ENCODE measurements at places on chromosomes 6 and 20.

DNA sequence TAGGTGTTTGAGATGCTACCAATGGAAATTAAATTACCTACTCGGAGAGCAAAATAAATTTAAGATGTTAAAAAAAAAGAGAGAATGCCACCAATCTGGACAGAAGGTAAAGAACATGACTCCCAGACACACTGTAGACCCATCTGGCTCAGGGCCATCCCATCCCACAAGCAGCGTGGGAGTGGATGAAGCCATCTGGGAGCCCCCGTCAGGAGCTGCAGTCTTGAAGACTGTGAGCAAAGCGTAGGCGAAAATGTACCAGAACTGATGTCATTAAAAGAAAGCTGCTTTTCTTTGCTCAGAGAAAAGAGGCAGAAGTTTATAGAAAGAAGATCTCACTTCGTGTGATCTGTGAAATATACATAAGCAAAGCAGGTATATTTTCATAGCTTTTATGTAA lies 815.7 kb downstream of the QKI start:
- DNase-seq: no peak

DNA sequence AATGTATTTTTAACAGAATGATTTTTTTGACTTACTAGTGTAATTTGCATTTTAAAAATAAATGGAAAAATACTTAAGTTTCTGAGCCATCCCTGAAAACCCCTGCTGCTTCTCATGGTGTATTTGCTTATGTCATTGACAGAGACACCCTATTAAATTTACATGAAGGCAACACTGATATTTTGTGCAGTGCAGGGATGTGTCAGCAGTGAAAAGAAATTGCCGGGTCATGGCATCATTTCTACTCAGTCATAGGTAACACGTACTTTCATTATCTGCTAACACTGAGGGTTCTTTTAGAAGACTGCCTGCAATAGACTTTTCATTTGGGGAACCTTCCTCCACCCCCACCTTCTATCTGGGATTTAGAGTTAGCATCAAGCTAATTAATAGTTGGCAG lies 136.7 kb upstream of the RNF217 start:
- no peak for DNase-seq

DNA sequence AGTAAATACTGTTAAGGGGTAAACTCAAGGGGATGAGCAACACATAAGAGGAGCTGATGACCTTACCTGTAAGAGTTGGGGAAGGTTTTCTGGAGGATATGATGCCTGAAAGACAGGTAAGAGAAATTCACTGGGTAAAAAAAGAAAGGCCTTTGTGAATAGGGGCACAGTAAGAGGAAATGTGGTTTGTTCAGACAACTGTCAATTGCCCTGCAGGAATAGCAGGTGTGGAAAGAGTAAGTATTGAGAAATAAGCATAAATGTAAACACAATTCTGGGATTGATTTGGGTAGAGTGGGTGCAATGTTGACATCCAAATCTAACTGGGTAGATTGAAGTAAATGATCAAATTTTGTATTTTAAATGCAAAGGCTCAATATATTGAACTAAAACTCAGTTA lies 670.0 kb downstream of the DHX35 start:
- DNase-seq: no peak

DNA sequence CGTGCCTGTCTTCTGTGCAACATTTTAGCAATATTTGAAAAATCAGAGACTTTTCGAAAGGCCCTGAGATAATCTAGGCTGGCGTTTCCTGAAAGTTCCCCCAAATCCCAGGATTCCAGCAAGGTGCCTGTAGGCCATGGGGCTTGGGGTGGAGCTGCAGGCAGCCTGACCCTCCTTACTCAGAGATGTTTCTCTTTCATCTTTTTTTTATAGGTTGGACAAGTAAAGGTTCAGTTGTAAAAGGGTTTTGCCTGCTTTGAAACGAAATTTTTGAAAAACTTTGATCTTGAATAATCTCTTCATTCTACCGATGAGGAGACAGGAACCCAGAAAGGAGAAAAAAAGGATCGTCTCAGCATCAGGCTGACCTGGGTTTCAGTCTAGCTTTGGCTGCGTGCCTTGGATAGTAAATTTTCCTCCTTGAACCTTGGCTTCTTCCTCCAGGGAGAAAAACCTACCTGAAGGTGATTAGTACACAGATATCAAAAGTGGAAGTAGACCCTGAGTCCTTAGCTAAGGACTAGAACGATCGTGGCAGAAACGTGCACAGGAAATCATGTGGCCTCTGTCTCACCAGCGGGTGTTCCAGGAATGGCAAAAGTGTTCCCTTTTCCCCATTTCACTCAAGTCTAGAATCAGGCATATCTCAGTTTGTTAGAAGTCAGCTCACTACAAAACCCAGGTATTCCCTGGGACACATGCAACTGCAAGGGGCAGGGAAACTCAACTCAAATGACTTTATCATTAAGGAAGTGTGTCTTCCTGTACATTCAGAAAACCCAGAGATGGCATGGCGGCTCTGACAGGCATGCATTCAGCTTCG lies 128.2 kb upstream of the PTPN1 start:
- DNase-seq: peak; percentile 16

- DNase-seq: no peak
Measured at GRCh38 chr20:8933381-8933807, 135.5 kb upstream of the PLCB4 start.

- DNase-seq: no peak
Measured at GRCh38 chr6:153207617-153208016, 76.5 kb upstream of the RGS17 start.

GRCh38 chr20:1119128-1119505 lies 715 bp downstream of the PSMF1 start:
- no peak for DNase-seq

DNA sequence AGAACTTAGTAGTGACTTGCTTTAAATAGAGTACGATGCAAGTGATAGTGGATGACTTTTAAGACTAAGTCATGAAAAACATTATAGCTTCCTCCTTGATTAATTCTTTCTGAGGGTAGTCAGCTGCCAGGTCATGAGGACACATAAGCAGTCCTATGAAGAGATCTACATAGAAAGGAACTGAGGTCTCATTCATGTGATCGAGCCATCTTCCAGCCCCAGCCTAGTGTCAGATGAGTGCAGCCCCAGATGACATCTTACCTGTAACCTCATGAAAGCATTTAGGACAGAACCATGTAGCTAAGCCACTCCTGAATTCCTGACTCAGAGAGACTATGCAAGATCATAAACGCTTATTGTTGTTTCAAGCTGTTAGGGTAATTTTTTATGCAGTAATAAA lies 67.7 kb downstream of the AK9 start:
- DNase-seq: no peak

DNA sequence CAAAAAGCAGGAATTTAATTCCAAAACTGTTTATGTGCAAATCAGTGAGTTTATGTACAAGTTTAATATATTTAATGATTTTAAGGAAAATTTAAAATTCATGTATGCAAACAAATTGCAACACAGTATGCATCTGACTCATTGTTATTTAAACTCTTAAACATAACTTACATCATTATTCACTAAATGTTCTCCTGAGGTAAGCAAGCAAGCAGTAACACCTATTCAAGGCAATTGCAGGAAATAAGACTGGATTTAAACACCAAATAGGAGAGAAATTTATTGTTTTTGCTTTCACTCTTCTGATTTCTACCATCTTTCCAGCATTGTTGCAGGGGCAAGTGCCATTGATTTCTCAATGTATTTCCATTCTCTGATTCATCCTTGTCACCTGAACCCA lies 239.5 kb downstream of the TFAP2A start:
- DNase-seq: no peak

DNA sequence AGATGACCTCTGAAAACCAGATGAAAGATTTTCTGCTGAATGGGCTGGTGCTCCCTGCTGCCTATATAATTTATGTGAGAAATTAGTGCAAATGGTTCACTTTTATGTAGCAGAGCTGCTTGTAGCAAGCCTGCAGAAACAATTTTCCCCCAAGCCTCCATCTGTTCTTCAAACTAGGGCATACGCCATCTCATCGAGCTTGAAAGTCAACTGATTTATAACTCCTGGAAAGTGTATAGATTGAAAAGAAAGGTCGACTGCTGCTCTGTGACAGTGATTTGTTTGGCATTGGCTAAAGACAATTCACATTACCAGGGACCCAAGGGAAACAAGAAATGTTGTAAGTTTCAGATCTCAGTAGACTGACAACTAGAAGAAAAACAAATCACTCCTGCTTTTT lies 93.3 kb downstream of the PACRG start:
- DNase-seq: no peak

DNA sequence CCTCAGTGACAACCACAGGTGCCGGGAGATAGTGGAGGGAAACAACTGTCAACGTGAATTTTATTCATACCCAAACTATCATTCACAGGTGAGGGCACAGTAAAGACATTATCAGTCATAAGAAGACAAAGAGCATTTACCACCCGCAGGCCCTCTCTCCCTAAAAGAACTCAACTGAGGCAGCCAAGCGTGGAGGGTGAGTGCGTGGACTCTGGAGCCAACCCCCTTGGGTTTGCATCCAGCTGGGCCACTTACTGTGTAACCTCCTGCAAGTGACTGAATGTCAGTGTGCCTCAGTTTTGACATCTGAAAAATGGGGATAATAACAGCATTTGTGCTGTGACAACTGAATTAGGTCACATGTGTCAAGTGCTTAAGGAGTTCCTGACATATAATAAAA lies 70.6 kb upstream of the KCNK16 start:
- DNase-seq: no peak

GRCh38 chr6:7859591-7859990 lies 51.0 kb downstream of the TXNDC5 start:
- DNase-seq: no peak

DNA sequence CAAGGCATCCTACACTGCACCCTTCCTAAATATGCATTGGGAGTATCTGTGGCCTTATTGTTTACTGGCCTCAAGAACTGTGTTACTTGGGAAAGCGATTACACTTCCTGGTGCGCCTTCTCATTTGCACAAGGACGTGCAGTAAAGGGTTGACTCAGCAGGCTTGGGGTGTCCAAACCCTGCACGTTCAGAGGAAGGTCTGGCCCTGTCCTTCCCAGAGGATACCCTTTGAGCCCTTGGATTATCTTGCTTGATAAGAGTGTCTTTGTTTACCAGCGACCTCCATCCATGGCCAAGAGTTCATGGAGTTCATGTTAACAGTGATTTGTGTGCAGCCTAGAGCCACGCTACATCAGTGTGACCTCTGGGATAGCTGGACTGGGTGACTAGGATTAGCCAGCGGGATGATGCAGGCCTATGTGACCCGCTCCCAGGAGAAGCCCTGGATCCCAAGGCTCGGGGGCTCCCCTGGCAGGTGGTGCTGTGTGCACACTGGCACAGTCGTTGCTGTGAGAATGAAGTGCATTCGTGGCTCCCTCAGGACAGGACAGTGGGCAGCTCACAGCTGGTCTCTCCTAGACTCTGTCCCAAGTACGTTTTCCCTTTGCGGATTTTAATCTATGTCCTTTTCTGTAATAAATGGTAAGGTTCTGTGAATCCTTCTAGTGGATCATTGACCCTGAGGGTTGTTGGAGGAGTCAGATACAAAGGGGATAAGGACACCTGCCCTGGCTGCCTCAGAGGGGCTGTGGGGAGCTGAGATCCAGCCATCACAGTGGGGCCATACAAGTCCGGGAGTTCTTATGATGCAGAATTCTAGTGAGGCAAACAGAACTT lies 73.5 kb downstream of the TTLL2 start:
- DNase-seq: no peak

DNA sequence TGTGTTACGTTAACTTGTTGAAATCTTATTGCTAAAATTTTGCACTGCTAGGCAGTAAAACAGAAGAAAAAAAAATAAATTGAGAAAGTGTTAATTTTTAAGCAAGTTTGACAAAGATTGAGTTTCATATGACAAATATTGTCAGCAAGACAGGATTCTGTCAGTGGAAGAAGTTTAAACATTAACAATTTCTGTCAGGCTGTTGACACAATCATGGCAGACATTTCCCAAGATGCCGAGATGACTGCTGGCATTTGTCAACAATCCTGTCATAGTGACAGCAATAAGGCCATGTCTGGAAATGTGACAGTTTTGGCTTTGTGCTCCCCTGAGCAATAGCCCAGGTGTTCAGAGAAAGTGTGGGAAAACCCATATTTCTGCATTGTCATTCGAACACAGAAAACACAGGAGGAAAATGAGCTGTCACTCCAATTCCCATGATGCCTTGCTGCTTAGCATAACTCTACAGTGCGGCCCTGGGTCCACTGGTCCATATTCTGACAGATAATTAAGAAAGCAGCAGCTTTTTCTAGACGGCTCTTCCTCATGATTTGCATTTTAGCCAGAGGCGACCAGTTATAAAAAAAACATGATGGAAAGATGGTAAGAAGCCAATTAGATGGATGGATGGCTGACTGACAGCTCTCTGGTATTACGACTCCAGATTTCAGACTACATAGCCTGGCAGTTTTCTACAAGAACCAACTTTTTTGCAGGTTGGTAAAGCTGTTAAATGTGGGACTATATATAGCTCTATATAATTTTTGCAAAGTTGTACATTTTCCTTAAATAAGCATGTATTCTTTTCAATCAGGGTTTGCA lies 43.6 kb upstream of the DEFB112 start:
- no peak for DNase-seq

DNA sequence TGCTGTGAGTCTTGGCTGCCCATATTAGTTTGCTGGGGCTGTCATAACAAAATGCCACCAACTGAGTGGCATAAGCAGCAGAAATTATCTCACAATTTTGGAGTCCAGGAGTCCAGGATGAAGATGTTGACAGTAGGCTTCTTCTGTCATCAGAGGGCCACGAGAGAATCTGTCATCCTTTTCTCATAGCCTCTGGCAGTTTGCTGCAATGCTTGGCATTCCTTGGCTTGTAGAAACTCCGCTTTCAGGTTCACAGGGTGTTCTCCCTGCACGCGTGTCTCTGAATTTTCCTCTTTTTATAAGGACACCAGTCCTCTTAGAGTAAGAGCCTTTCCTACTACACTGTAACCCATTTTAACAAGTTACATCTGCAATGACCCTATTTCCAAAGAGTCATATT lies 838.4 kb downstream of the TFAP2A start:
- no peak for DNase-seq

GRCh38 chr20:54995011-54995410 lies 519.6 kb downstream of the DOK5 start:
- no peak for DNase-seq

- no peak for DNase-seq
Measured at GRCh38 chr6:100493206-100493888, 28.6 kb upstream of the SIM1 start.

DNA sequence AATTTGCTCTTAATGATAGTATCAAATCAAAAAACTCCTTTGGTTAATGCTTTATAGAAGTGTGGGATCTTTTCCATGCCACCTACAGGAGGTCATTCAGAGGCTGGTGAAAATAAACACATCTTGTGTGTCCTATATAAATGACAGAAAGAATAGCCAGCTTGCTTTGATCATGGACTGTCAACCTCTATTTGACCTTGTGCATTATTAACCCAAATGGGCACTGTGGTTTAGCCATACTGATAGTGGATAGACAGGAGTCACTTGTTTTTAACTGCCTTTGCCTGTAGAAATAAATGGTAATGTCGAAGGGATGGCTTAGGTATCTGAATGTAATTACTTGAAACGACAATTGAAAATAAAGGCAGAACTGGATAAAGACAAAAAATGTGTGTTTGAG lies 123.8 kb downstream of the CDKAL1 start:
- DNase-seq: no peak

GRCh38 chr6:79498842-79499241 lies 38.4 kb downstream of the LCA5 start:
- DNase-seq: no peak
